ENCODE measurements at places on chromosomes 16 and 17.

DNA sequence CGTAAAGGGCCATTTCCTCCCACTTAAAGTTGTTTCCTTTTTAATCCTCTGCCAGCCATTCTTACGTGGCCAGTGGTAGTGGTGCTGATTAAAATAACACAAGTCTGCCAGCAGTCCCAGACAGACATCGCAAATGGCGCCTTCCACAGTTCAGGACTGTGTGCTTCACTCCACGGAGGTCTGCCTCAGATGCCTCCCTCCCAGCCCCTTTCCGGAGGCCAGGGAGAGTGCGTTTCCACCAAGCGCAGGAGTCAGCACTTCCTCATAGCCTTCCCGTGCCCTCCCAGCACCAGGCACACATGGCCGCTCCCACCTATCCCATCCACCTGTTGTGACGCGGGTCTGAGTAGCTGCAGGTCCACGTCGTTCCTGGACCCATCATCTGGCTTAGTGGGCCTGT, 205.6 kb downstream of the RPTOR start:
- DNase-seq: no peak

- peak; percentile 74 for DNase-seq
Observed at GRCh38 chr17:5281814-5282641, at the start of gene RABEP1. Gene RABEP1, plus strand, starts transcription at chr17:5282284. Its CDS starts 203 bp downstream, at chr17:5282487.

DNA sequence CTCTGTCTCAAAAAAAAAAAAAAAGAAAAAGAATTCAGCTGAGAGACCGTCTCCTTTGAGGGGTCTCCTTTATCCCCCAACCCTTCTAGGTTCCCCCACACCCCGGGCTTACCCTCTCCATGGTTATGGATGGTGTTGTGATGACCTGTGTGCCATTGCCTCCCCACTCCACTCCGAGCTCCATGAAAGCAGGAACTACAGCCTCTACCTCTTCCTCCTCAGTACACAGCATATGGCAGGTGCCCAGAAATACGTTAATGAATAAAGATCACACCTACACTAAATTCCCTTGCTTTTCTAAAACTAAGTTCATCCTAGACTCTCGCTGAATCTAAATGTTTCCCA, 17.2 kb downstream of the COPRS start:
- DNase-seq: no peak

DNA sequence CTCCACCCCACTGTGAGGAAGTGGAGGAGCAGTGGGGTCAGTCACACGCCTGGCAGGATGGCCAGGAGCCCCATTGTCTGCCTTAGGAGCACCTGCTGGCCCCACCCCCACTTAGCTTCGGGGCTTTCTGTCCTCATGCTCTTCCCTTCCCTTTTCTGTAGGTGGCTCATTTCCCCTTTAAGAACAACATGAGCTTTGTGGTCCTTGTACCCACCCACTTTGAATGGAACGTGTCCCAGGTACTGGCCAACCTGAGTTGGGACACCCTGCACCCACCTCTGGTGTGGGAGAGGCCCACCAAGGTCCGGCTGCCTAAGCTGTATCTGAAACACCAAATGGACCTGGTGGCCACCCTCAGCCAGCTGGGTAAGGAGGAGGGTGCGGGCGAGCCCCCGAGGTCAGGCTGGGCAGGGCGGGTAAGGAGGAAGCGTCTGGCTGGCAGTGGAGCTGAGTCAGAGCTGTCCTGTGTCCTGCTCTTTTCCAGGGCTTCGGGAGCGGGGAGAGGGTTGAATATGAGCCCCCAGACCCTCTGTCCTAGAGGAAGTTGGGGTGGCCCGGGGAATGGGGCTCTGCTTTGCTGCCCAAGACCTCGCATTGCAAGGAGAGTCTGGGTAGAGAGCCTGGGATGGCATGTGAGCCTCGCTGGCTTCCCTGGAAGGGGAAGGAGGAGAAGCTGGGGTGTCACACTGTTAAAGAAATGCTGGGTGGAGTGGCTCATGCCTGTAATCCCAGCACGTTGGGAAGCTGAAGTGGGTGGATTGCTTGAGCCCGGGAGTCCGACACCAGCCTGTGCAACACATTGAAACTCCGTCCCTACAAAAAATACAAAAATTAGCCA, 9.2 kb upstream of the SERPINF1 start:
- DNase-seq: no peak

GRCh38 chr16:22924492-22924891, 110.5 kb downstream of the HS3ST2 start:
- peak; percentile 23 for DNase-seq

- DNase-seq: no peak
Observed at GRCh38 chr16:11554053-11554452, 32.7 kb downstream of the LITAF start.

GRCh38 chr17:46879101-46879500, 27.7 kb downstream of the WNT9B start:
- DNase-seq: no peak

GRCh38 chr17:13593021-13593751, 8.5 kb downstream of the HS3ST3A1 start:
- DNase-seq: no peak

DNA sequence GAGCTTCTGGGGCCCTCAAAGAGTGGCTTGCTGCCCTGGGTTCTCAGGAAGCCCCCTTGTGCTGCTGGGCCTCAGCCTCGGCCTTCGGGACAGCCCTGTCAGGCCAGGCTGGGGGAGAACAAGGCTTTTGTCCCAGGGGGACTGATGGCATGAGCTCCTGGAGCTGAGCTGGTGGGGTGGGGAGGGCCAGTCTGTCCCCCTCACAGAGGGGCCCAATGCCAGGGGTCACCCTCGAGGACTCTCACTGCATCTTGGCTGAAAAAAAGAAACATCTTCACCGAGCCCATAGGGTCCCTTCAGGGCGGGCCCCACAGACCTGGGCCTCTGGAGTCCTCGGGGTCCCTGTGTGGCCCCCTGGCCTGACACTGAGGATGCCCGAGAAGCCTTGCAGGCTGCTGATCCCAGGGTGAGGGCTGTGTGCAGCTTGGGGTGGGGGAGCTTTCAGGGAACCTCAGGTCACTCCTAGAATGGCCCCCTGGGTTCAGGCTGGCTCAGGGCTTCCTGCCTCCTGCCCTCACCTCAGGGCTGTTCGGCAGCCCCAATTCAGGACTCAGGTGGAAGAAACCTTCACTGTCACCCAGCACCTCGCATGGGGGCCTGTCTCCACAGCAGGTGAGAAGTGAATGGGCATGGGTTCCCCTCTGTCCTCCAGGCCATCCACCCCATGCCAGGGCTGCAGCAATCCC, 90.5 kb downstream of the TNFRSF13B start:
- DNase-seq: no peak

- peak; percentile 62 for DNase-seq
Observed at GRCh38 chr16:56817056-56817455, 48.0 kb upstream of the SLC12A3 start.

DNA sequence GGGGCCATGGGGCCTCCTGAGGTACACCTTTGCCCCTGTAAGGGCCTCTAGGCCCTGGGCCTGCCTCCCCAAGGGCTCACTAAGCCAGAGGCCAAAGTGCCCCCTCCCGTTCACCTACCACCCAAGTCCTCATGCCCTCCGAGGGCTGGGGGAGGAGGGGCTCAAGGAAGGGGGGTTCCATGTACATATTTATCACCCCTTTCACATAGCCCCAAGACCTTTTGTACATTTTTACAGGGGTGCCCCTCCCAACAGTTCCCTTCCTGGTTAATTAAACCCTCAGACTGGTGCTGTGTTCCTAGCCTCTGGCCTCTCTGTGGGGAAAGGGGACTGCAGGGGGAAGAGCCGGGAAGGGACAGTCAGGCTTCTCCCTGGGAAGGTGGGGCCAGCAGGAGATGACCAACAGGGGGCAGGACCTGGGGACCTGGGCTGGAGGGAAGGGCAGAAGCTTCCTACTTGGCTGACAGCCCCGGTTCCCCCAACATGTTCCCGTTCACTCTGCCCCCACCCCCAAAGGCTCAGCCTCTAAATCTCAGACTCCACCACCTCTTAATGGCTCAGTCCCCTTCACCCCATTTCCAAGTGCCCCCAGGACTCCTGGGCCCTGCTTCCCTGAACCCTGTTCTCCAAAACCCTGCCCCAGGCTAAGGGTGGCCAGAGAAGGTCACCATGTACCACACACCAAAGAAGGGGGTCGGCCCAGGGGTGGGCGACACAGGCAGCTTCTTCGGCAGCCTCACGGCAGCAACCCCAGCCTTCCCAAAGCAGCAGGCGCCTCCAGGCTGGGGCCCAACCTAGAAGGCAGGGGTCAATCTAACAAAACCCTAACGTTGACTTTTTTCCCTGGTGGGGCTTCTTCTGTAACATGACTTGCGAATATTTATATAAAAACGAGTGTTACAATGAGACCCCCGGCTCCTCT, 11.9 kb downstream of the FBRS start:
- DNase-seq: no peak

DNA sequence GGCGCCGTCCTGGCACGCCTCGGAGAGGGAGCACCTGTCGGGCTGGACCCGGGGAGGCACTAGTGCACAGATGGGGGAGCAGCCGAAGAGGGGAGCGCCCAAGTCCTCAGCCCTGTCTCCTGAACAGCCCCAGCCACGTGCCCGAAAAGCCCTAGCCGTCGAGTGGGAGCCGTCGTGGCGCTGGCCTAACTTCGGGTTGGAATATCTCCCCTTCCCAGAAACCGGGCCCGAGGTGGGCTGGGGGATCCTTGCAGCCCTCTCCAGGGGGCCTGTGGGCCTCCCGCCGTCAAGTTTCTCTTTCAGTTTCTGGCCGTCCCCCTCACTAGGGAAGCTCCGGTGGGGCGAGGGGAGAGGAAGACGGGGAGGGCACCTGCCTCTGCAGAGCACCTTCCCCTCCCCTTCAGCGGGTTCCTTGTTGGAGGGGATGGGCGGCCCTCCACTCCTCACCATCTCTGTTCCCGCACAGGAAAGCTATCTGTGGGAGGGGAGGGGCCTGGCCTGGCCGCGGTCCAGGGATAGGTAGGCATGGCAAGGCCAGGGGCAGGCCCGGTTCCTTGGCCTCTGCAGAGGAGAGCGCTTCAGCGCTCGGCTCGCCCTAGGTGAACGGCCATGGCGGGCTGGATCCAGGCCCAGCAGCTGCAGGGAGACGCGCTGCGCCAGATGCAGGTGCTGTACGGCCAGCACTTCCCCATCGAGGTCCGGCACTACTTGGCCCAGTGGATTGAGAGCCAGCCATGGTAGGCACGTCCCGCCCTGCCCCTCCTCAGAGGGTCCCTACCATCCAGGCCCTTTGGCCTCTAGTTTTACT, 709 bp downstream of the STAT5A start:
- peak; percentile 46 for DNase-seq

GRCh38 chr16:75653922-75654321, 6.3 kb downstream of the TERF2IP start:
- no peak for DNase-seq

DNA sequence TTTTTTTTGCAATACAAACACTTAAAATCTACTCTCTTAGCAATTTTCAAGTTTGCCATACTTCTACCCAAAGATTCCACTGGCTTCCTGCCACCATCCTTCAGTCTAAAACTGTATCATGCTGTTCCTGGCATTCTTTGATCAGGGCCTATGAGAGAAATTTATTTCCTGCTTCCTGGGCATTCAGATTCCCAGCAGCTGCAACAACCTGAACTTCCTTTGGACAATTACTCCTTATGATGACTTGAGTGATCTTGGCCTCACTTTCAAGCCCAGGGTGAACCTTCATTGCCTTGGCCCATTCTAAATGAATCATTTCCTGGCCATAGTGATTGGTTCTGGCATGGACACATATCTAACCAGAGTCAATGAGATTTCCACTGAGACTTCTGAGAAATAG, 18.0 kb upstream of the MON1B start:
- DNase-seq: no peak

- DNase-seq: peak; percentile 57
Observed at GRCh38 chr16:677316-678190, 2.1 kb downstream of the RHBDL1 start.

- DNase-seq: no peak
Observed at GRCh38 chr17:29060475-29060874, 17.5 kb downstream of the PIPOX start.

DNA sequence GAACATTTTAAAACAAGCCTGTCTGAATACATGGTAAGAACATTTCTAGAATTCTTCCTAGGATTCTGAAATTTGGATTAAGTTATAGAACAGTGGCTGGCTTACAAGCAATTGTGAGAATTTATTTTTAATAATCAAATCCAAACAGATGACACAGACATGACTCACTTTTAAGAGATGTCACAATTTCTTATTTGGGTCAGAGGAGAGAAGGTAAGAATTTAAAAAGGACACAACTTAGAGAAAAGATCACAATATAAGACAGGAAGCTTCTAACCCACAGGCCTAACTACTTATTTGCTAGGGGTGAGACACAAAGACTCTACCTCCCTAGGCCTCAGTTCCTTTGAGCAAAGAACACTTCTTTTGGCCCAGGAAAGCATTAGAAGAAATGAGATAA, 32.7 kb downstream of the ZZEF1 start:
- DNase-seq: no peak

DNA sequence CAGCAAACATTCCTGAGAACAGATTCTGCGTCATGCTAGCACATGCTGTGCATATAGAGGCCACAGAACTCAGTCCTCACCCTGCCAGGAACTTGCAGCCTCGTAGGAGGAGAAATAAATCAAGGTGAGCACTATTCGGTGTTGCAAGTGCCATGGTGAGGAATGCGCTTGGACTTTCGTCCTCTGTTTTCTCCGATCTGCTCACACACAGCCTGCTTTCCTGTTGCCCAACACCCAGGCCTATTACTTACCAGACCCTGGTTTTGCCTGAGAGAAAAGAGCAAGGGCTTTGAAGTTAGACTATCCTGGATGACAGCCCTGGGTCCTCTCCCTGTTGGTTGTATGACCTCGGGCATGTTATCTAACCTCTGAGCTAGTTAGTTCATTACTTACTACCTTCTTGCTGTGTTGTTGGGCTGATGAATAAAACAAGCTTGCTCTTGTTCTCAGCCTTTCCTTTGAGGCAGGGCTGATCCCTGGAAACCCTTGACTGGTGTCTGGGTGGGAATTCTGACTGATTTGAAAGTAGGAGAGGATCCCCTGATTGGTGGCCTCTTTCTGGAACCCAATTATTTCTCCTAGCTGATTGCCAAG, 2.9 kb downstream of the ACSF2 start:
- no peak for DNase-seq

- DNase-seq: no peak
Observed at GRCh38 chr16:67244387-67245185, 2.7 kb downstream of the FHOD1 start.

GRCh38 chr16:87600246-87600645, 2.1 kb upstream of the JPH3 start:
- no peak for DNase-seq

- DNase-seq: peak; percentile 5
Observed at GRCh38 chr17:10616502-10617119, 40.5 kb downstream of the MYH3 start.

- DNase-seq: no peak
Observed at GRCh38 chr17:17090642-17091103, 48.4 kb downstream of the MPRIP start.

DNA sequence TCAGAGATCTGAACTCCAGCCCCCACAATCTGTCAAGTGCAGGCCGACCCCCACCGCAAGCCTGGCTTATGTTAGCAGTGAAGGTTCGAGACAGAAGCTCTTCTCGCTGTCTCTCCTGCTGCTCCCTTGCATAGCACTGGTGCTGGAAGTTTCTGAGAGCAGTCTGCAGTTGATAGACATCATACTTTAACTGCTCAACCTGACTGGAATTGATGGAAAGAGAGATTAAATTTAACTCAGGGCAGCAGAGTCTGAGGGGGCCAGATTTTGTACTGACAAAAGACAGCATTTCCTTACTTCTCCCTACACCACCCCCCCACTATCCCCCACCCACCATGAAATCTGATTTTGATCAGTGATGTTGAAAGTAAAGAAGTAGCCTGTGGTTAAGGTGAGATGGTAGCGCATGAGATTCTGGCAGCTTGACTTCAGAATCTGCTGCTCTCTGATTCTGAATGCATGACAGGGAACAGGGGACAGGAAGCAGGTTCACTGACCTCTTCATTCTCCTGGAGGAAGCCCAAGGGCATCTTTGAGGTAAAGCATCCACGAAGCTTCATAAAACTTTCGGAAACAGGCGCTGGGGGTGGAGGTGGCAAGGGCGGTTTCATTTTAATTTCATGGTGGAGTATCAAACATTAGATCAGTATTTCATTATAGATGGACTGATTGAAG, 44.3 kb upstream of the TMEM97 start:
- DNase-seq: no peak

Data from DMS79 treated with DMSO at 0.1 percent for 48 hours (cell line).